Activated CD8-positive, alpha-beta memory T cell treated with anti-CD3 and anti-CD28 coated beads for 4 hours (primary cell): ENCODE measurements at places on chromosomes 3 and 15.

- DNase-seq, result no peak
Measured at GRCh38 chr15:29890336-29891095, 68.2 kb upstream of the TJP1 start.

DNA sequence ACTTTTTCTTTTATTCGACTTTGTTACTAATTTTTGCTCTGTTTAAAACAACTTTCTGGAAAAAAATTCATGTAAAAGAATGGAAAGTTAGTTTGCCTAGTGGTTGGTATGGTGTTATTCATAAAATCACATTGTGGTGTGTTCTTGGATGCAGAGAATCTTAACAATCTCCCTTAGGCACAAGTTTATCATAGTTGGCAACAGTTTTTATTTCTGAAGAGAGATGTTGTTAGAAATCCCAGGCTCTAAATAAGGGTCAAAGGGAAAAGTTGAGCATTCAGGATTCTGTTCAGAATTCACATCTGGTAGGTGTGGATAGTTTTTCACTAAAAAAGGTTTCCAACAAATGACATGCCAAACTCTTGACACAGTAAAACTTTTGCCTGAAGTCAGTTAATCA is 6.4 kb downstream of the DUT start:
- no peak for DNase-seq

DNA sequence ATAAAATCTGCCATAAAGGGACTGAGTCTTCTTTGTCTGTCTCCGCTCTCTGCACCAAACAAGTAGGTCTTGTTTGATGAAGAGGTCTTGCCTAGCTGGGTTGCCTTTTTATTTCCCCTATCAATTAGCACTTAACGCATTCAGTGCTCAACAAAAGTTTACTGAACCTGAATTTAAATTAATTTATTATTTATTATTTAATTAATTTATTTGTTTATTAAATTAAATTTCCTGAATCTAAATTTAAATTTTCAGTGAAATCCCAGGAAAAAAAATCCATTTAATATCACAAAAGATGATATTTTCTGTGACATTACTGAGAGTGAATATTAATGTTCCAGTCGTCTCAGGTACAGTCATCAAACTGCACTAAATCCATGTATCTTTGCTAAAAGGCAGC is 164.9 kb upstream of the AGTR1 start:
- DNase-seq, result no peak

DNA sequence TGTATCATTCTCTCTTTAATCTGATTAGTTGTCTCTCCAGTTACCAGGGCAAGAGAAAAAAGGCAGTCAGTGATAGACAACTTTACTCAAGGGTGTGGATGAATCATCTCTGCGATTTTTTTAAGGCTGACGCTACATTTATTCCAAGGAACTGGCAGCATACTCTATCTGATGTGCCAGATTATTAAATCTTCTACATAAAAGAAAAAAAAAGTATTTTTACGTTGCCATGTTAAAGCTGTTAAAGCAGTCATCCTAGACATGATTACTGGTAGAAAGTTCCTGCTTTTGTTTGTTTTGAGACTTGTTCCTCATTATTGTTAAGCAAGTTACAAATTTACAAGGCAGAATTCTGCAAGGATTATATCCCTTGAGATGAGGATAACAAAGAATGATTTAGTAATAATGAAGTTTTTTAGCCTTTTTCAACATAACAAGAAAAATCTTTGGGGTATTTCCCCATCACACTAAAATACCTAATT is 121.7 kb downstream of the CBLB start:
- DNase-seq, result no peak
